ENCODE measurements at places on chromosomes 2 and 18.
A peak's percentile ranks its signal among the peaks of the same experiment; 100 is the strongest.

DNA sequence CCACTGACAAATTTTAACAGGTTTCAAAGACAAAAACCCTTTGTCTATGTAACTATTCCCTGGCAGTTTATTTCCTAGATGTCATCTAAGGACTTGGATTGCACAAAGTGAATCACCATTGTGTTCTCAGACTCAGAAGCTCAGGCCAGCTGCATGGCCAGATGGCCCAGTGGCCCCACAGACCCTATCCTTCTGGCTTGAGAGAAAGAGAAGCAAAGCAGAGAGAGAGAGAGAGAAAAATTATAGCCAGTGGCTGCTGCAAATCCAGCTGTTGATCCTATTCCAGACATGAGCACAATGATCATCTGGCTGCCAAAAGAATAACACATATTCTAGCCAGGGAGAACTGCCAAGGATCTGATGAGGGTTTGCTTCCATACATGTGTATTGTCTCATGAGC lies 25.8 kb downstream of the CTLA4 start:
- no peak for DNase-seq

DNA sequence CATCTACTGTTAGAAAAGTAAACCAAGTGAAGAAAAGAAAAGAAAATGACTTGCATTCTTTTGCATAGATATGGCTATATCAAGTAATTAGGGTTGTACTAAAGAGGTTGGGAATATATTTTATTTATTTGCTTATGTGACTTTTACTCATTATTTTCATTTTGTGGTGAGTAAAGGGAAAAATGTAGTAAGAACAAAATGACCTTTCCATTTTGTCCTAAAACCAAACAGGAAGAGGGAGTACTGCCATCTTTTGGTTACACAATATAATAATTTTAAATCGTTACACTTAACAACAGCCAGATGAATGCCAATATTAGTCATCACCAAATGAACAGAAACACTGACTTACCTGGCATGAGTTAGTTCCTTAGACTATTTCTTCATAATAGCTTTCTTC lies 47.3 kb upstream of the NDUFV2 start:
- no peak for DNase-seq

- DNase-seq: peak; percentile 50
Measured at GRCh38 chr2:43939695-43940256, 56.0 kb downstream of the LRPPRC start.

DNA sequence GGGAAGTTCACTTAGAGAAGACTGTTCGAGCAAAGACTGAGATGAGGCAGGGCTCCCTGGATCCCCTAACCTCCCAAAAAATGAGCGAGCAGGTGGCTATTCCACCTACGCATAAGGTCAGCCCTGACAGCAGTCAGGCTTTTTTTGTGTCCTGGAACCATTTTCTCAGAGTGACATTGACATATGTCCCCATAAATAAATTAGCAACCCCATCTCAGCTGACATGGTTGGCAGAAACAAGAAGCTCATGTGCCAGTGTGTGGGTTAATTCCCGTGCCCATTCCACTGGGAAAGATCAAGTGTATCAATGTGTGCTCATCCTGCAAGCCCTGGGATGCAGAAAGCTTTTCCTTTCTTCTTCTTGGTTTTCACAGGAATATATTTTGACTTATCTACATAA lies 740.4 kb upstream of the CELF4 start:
- no peak for DNase-seq

DNA sequence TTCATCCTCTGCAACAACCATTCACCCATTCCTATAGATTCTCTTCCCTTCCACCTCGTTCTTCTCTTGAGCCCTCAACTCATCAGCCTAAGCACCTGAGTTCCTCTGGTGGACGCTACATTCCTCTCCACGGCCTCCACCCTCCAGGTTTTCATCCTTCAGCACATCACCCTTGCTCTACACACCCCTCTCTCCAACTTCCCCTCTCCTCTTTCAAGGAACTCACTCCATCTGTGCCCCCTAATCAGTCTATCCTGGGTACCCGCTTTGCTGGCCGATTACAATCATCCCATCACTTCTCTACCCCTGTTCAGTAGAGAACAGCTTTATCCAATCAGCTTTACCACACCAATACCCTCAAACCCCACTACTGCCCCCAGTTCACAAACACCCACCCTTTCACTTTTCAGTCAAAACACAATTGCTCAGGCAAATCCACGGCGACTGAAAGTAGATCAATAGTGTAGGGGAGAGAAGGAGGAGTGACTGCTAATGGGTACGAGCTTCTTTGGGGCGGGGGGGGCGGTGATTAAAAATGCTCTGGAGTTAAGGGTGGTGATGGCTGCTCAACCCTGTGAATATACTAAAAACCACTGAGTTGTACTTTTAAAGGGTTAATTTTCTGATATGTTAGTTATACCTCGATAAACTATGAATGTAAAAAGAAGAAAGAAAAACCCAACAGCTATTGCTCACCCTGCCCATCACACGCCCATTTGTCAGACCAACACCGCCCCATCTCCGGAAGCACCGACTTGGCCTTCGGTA lies 857 bp downstream of the DYM start:
- DNase-seq: no peak

- no peak for DNase-seq
Measured at GRCh38 chr18:58418361-58418760, 210.5 kb downstream of the ALPK2 start.

DNA sequence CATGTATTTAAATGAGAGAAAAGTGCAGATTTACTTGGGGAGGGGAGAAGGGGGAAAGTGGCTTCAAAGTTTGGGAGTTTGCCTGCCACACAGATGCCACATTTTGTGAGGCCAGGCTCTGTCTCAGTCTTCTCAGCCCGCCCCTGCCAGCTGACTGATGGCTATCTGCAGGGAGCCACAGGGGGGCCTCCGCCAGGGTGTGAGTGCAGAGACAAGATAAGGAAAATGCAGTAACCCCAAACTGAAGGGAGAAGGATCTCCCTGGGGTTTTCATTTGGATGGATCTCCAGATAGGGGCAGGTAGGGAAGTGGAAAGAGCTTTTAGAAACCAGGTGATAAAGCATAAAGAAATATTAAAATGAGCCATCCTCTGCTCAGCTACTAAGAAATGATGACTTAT lies 128.8 kb downstream of the ZNF521 start:
- DNase-seq: no peak

DNA sequence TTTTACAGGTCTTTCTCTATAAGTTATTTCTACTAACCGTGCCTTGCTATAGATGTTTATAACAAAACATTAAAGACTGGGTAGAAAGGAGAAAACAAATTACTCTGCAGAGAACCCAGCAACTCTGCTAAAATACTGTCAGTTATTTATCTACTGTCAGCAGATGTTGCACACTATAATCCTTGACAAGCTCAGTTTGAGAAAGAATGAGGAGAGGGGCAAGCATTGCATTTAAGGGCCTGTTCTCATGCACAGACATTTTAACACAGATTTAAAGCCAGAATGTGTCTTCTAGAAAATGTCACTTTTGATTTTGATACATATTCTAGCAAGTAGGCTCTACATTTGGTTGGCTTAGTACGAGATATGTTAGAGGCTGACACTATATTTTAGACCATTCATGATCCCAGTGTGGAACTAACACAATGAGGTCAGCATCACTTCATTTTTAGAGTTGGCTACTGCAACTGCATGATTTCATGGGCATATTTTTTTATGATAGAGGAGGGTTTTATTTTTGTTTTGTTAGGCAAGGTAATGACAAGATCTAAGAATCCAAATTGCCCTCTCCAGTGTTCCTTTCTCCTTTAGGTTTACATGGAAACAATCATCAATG lies 516.4 kb downstream of the ZEB2 start:
- no peak for DNase-seq

DNA sequence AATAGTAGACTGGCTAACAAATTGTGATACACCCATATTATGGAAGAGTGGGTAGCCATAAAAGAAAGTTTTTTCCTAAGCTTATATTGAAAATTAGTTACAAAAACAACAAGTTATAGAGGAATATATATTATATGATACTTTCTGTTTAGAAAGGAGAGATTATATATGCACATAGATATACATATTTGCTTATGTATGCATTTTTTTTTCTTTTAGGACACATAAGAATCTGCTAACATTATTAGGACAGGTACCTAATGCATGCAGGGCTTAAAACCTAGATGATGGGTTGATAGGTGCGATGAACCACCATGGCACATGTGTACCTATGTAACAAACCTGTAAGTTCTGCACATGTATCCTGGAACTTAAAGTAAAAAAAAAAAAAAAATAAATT lies 179.6 kb upstream of the KCNJ3 start:
- DNase-seq: no peak

- no peak for DNase-seq
Measured at GRCh38 chr18:52992041-52992440, 652.0 kb downstream of the DCC start.

DNA sequence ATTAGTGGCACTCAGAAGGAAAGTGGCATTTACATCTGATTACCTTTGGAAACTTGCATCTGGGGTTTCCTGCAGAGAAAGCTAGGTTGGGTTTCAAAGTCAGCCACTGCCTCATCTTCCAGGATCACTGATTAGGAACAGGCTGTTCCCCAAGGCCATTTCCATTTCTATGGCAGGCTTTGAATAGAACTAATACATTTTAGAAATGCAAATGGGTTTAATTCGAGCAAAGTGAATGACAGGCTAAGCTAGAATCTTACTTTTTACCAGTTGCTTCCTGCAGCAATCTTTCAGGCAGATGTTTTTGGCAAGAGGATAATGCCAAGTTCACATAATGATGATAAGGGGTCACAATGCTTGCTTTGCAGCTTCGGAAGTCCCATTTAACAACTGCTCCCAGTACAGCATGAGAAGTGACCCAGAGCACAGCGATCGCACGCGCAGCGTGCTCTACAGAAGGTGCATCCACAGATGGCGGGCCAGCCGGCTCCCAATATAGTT lies 336.7 kb downstream of the LPIN1 start:
- DNase-seq: no peak

DNA sequence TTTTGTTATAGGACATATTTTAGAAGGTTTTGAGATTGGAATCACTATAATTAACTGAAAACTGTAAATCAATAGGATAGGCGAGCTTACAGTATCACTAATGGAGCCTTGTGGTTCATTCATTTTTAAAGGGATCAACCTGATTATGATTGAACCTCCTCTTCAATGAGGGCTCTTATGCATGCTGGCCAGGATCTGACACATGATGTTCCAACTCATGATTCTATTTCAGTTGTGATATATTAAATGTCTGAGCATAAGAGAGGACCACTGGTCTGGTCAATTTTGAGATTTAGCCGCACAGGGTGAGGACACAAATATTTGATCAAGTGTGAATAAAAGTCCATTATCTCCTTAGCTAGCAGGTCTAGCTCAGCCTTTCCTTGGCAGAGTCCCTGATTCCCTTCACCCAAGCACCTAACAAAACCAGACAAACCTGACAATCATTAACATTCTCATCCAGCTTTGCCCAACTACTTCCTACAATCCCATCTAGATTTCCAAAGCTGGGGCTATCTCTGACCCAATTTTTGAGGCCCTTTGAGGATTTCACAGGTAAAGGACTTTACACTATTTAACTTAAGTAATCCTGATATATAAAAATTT lies 6.9 kb upstream of the MAP4K4 start:
- no peak for DNase-seq

- DNase-seq: no peak
Measured at GRCh38 chr18:51543658-51544155, 346.2 kb upstream of the MEX3C start.

DNA sequence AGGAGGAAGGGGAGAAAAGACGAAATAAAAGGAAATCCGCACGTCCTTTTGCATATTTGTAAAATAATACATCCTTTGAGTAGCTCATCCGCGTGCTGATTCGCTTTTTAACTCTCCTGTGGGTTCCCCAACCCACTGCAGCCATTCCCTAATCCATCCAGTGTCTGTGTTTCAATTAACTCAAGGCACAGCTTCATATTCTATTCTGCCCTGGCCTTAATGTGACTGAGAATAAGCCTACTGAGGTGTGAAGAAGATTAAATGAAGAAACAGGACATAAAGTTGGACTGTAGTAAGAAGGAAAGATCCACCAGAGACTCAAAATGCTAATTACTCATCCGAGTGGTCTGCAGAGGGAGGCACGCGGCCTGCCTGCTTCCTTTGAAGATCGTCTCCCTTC lies 161.4 kb upstream of the SH3BP4 start:
- no peak for DNase-seq

- no peak for DNase-seq
Measured at GRCh38 chr2:21644266-21644665, 520.5 kb downstream of the TDRD15 start.

GRCh38 chr18:28044036-28044435 lies 132.9 kb downstream of the CDH2 start:
- DNase-seq: no peak

DNA sequence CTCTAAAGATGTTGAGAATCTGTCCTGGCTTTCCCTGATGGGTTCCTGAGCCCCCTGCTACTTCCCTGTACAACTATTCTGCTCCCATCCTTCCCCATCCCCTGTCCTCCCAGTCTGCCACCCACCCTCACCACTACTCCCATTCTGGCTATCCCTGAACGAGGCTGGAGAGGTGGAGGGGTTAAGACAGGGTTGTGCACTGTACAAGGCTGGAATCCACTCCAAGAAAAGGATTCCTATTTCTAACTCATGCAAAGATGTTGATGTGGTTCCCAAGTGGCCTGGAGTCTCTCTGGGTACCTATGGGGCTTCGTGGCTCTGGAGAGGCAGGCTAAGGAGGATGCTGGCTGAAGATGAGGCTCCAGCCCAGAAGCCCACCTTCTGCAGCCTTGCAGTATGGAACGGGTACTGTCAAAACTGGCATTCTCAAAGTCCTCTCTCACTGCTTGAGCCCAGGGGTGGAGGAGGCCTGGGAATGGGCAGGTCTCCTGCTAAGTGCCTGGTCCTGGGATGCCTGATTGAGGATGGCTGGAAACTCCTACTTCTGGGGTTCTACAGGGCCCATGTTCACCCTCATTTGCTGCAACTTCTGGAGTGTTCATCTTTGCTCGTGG lies 1.3 kb upstream of the FEV start:
- DNase-seq: no peak

- DNase-seq: no peak
Measured at GRCh38 chr2:1348789-1349188, 64.5 kb upstream of the TPO start.

DNA sequence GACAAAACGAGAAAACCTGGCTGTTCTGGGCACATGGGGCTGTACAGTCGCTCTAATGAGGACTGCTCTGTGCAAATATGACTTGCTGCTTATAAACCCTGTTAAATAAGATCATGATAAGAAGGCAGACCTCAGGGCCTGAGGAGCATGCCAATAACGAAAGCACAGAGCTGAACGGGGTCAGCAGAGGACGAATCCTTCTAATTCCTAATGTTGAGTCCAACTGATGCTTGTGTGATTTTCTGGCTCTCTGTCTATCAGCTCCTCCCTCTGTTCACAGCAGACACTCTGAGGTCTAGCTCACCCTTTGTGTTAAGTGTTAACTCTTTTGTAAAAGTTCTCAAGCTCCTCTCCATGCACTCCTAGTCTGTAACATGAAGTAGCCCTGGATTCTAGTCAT lies 167.2 kb upstream of the REV1 start:
- no peak for DNase-seq

DNA sequence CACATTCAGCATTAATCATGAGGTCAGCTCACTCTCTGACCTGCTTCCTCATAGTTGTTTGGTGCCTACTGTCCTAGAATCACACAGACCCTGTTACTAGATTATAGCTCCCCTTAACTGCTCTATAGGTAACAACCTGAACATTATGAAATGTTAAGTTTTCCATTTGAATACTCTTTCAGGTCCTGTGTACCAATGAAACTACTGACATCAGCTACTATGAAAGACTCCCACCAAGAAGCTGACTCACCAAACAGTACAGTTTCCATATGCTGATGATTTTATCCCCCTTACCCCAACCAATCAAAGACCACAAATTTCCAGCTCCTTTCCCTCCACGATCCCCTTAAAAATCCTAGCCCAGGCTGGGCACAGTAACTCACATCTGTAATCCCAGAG lies 56.3 kb downstream of the SRBD1 start:
- DNase-seq: no peak

- DNase-seq: no peak
Measured at GRCh38 chr2:58991357-58991756, 750.2 kb upstream of the FANCL start.
